T-helper 2 cell (primary cell): ENCODE measurements at places on chromosomes 5 and 9.

DNA sequence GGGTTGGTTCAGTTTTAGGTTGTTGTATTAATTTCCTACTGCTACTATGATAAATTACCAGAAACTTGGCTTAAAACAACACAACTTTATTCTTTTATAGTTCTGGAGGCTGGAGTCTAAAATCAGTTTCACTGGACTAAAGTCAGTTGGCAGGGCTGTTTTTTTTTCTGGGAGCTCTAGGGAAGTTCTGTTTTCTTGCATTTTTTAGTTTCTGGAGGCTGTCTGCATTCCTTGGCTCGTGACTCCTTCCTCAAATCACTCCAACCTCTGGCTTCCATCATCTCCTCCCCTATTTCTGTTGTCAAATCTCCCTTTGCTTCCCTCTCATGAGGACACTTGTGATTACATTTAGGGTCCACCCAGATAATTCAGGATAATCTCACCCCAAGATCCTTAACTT, 51.3 kb upstream of the SUB1 start:
- DNase-seq, result no peak

GRCh38 chr5:78397831-78398230, 37.4 kb downstream of the SCAMP1 start:
- no peak for DNase-seq

DNA sequence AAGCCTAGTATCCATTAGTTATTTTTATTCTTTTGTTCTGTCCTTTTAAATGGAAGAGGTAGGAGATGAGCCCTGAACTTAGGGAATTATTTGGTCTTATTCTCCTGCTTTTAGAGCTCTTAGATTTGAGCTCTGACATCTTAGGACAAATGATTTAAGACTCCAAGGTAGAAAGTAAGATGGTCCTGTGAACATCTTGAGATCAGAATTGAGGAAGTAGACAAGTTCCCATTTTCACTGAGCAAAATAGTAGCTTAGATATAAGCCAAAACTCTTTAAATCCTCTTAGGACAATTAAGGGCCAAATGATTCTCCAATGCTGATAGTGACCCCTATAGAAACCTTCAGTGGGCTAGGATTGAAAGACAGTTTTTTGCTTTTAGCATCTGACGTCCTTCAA, 53.0 kb upstream of the RUSC2 start:
- DNase-seq, result no peak

GRCh38 chr5:138809391-138809790, 56.2 kb downstream of the CTNNA1 start:
- DNase-seq, result no peak

DNA sequence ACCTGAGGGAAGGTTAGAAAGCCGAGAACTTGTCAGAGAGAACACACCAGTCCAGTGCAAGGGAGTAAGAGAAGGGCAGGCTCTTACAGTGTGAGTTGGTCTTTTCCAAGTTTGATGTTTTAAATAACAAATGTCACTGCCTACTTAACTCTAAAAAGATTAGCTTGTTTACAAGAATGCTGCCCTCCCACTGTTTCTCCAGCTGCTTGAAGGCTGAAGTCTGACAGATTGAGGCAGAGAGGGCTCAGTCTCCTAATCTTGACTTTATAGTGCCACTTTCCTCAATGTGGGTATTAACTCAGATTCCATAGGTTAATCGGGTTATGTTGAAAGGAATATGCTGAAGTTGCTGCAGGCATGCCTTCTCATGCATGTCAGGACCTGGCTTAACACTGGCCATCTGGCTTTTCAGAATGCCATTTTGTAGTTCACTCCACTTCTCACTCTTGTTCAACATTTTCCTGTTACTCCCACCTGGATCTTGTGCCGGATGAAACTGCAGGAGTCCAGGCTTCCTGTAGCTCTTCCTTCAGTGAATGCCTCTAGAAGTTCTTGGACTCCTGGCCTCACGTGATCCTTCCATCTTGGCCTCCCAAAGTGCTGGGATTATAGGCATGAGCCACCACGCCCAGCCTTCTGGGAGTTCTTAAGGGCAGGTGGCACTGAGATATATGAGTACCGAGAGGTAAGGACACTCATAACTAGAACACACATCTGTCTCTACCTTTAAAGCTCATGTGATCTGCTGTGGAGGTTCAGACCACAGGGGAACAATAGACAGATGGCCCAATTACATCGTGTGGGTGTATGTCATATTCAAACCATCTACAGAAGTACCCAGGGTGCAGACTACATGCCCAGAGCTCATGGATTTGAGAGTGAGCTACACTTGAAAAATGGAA, 249.7 kb downstream of the ARHGAP26 start:
- peak; percentile 83 for DNase-seq

- DNase-seq, result no peak
These were observed 347.6 kb downstream of the EBF1 start for GRCh38 chr5:158751961-158752655.

DNA sequence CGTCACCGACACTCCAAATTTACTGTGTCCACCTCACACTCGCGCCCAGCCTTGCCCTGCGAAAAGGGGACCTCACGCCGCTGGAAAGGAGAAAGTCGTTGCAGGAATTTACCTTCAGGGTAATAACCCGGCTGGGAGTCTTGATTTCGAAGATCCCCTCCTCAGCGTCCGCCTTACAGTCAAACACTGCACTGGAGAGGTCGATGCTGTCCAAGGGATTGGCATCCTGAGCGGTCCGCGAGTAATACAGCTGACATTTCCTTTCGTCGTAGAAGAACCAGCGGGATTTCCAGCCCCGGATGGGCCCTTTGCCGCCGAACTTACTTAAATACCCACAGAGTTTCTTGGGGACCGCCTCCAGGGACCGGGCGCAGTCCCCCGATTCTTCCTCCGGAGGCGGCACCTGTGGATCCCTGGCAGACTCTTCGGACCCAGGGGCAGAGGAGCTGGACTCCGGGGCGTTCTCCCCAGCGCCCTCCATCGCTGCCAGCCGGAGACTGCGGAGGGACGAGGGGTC, 330 bp downstream of the TBC1D2 start:
- peak; percentile 9 for DNase-seq
